Left lung (tissue), 14 donors: ENCODE measurements at places on chromosomes 6 and 20. TPM values are rescaled to one million over a fixed set of nuclear protein-coding genes. Genes with fewer than 3 reads are reported as not detected.

The CDSN gene
- 0.61 TPM for total RNA-seq

The B3GALT4 gene
- total RNA-seq, result 12.9 TPM

The SIM1 gene
- not detected for total RNA-seq

The BMP2 gene
- 38.9 TPM for total RNA-seq

The SLC52A3 gene
- 2.7 TPM for total RNA-seq

The HLA-DMB gene
- total RNA-seq, result 59.0 TPM

The KIF6 gene
- 3.3 TPM for total RNA-seq

The HFE gene
- 11.8 TPM for total RNA-seq

The PRR18 gene
- 0.09 TPM for total RNA-seq

The PTGIS gene
- 46.0 TPM for total RNA-seq

The BNIP5 gene
- total RNA-seq, result 0.26 TPM

The RSPH9 gene
- total RNA-seq, result 1.9 TPM

The TAF4 gene
- total RNA-seq, result 16.1 TPM

The MAP3K5 gene
- total RNA-seq, result 27.7 TPM

The NOX3 gene
- total RNA-seq, result not detected

The ANKRD66 gene
- not detected for total RNA-seq

The FILIP1 gene
- total RNA-seq, result 14.4 TPM

The KIAA1586 gene
- total RNA-seq, result 11.0 TPM

The LY6G6C gene
- total RNA-seq, result not detected

The HS3ST5 gene
- not detected for total RNA-seq

The SFT2D1 gene
- total RNA-seq, result 51.0 TPM

The NAPB gene
- total RNA-seq, result 11.1 TPM

The CST2 gene
- 0.39 TPM for total RNA-seq

The TSBP1 gene
- total RNA-seq, result not detected

The RBBP9 gene
- 17.5 TPM for total RNA-seq

The NFS1 gene
- 25.5 TPM for total RNA-seq

The FRS3 gene
- 5.3 TPM for total RNA-seq

The BEND6 gene
- total RNA-seq, result 3.8 TPM

The SAMD10 gene
- 6.0 TPM for total RNA-seq

The ULBP2 gene
- total RNA-seq, result 2.2 TPM

The KHDC1 gene
- 1.9 TPM for total RNA-seq

The MATN4 gene
- not detected for total RNA-seq

The TRIM38 gene
- total RNA-seq, result 15.9 TPM

The FAM83B gene
- 2.0 TPM for total RNA-seq

The TMEM14C gene
- total RNA-seq, result 99.5 TPM

The SLC13A3 gene
- total RNA-seq, result 2.4 TPM

The BFSP1 gene
- total RNA-seq, result 1.9 TPM

The SYCP2L gene
- 0.41 TPM for total RNA-seq

The BPIFB1 gene
- 0.23 TPM for total RNA-seq

The ZNF292 gene
- 25.2 TPM for total RNA-seq

The NTSR1 gene
- 3.5 TPM for total RNA-seq

The SEC63 gene
- total RNA-seq, result 115 TPM

The IDH3B gene
- 51.7 TPM for total RNA-seq

The UCKL1 gene
- total RNA-seq, result 31.6 TPM

The ROS1 gene
- total RNA-seq, result 80.2 TPM

The ZSCAN26 gene
- total RNA-seq, result 9.6 TPM

The HLA-DMA gene
- 159 TPM for total RNA-seq

The ZSCAN23 gene
- total RNA-seq, result 1.2 TPM

The MLIP gene
- 0.37 TPM for total RNA-seq

The CEP85L gene
- 11.3 TPM for total RNA-seq
